Fibroblast of villous mesenchyme (primary cell): ENCODE measurements at places on chromosomes 7 and 10. TPM values are rescaled to one million over a fixed set of nuclear protein-coding genes. Genes with fewer than 3 reads are reported as not detected.

DNA sequence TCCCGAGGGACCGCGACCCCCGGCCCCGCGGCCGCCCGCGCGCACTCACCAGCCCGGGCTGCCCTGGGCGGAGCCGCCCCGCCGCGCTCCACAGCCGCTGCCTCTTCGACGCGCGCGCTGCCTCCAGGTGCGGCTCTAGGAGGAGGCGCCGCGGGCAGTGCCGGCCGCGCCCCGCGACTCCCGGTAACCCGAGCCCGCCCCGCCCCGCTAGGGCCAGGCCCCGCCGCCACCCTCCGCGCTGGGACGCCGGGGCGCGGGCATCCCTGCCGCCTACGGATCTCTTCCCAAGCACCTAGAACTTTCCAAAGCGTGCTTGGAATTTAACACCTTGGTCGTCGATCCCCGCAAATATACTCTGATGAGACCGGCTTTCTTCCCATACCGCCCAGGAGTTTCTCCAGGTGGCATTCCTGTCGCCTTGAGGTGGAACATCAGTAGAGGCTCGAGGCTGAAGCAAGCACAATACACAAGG lies at the start of gene SLC26A5:
SLC26A5 (minus strand) TSS at position 159 of the 472 bp plus-strand sequence. CDS start 24,693 bp downstream, outside the sequence.
- DNase-seq, result no peak

DNA sequence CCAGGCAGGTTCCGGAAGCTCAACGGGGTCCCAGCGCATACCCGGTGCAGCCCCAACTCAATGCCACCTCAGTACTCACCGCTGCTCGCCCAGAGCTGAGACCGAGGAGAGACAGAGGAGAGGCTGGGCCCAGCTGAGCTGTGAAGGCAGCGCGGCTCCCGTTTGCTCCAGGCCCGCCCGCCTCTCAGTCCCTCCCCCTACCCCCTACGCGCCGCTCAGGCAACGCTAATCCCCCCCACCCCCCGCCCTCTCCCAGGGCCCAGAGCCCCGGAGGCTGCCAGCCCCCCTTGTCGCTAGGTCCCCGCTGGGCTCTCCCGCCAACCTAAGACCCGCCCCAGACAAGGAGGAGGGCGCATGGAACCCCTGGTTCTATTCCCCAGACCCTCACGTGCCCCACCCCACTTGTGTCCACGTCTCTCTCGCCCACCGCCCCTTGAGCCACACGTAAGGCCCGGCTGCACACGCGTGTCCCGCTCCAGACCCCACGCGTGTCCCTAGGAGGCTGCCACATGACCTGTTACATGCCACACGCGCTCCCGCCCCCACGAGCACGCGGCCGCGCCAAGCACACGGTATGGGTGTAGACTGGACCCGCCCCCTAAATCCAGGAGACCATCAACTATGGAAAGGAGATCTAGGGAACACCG lies at the start of gene PSD:
PSD (minus strand) TSS at position 164 of the 647 bp plus-strand sequence. CDS start 1,747 bp downstream, outside the sequence.
- no peak for DNase-seq

DNA sequence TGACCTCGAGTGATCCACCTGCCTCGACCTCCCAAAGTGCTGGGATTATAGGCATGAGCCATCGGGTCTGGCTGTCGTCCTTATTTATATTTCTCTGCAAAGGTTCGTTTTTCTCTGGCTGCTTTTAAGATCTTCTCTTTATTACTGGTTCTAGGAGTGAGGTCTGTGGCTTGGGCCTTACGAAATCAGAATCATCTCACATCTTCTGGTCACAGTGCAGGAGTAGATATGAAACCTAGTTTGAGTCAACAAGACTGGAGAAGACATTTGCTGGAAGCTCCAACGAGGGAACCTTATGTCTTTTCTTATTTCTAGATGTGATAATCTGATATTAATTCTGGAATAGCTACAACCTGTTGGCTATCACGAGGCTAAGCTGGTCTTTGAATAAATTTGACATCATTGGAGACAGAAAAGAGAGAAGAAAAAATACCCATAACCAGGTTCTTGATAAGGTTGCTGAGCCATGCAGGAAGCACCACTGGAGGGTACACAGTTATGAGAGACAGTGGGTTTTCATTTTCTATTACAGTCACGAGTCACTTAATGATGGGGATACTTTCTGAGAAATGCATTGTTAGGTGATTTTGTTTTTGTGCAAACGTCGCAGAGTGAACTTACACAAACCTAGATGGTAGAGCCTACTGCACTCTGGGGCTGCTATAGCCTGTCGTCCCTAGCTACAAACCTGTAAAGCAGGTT lies 25.6 kb upstream of the IL15RA start:
- DNase-seq, result no peak

DNA sequence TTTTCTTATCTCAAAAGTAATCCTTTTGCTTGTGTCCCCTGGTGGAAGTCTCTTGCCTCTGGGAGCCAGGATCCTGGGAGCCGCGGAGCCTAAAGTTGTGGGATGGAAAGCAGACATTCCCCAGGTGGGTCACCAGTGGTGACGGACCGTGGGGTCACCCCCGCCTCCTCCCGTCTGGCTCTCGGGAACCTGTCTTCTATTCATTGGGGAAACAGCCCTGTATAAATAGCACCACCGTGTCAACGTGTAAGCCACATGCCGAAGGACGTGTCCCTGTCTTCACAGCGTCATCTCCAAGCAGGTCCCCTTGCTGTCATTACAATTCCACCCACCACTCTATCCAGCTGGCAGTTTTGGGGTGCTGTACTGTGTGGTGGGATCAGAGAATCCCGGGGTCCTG lies 87.5 kb downstream of the ELFN1 start:
- DNase-seq, result no peak

ZNF679 gene
- not detected in 2 replicates for total RNA-seq
